ENCODE measurements at places on chromosomes 11 and 22.
A peak's percentile ranks its signal among the peaks of the same experiment; 100 is the strongest.

DNA sequence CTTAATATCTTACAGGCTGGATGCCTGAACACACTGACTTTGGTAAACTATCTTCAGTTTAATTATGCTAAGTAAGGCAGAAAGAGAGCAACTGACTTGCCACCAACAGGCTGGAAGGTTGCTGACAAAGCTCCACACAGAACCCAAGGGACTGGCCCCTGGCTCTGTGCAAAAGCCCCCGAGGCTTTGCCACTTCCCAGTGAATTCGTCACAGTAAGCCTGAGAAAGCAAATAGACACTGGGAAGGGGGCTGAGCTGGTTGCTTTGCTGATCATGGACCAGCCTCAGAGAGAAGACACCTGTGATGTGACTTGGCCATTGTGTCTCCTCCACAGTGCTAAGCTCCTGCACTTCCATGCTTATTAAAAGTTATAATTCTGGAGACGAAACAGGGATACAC lies 91.7 kb downstream of the BLID start:
- no peak for DNase-seq

- peak; percentile 62 for DNase-seq
Measured at GRCh38 chr22:41092023-41092817, at the start of gene EP300. TSS of gene EP300 (plus strand) at chr22:41092592. CDS start at chr22:41093005, 413 bp downstream.

- peak; percentile 74 for DNase-seq
Measured at GRCh38 chr11:123195188-123196059, at the start of gene CLMP. TSS of gene CLMP (minus strand) at chr11:123195248. CDS start at chr11:123194940, 308 bp downstream.

GRCh38 chr11:19697721-19698121 lies 14.9 kb upstream of the NAV2 start:
- DNase-seq = no peak

- DNase-seq = peak; percentile 41
Measured at GRCh38 chr11:116226731-116227130, 546.1 kb downstream of the BUD13 start.

Data from H9 (cell line).